Activated T-helper 17 cell treated with anti-CD3 and anti-CD28 coated beads, Interleukin-2, amount 50 U/mL, for 72 hours (primary cell): ENCODE measurements at places on chromosomes 11 and 22. TPM values are rescaled to one million over a fixed set of nuclear protein-coding genes. Genes with fewer than 3 reads are reported as not detected.

The SLN gene
- not detected for total RNA-seq

The SHANK3 gene
- total RNA-seq = not detected

- ATAC-seq = no peak
Measured at GRCh38 chr11:115364896-115365295, 139.3 kb downstream of the CADM1 start.

GRCh38 chr22:48653306-48653705 lies 1174.4 kb downstream of the BRD1 start:
- no peak for ATAC-seq

DNA sequence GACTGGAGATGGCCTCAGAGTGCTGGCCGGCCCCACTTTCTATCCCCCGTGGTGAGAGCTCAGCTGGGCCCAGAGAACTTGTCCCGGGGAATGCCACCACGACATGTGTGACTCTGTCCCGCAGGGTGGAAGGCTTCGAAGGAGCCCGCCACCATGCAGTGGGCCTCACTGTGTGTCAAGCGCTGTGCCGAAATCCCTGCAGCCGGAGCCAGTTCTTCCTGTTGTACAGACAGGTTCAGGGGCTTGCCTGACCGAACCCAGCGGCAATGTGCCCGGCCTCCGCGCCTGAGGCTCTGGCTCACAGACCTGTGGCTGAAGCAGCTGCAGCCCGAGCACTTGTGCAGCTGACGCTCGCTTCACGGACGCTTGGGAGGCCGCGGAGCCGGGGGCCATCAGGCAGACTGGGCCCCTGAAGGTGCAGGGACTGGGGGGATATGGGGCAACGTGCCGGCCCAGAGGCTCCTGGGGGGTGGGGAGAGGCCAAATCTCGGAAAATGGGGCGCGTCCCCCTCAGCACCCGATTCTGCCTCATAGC lies 650 bp downstream of the PPM1F start:
- ATAC-seq = peak; percentile 22

DNA sequence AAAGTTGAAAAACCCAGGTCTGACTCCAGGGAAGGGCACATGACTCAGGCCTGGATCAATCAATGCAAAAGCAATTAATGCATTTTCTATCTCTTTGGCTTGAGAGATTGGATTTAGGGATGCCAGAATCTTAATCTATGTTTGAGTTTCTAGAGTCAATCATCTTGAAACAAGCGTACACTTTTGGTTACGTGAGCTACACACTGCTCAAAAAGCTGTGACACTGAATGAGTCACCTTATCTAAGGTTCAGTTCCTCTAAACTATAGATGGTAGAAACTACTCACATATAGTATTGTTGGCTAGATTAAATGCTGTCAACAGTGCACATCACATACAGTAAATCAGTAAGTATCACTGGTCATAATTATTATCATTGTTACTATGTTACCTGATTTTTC lies 24.2 kb downstream of the MRE11 start:
- peak; percentile 83 for ATAC-seq

DNA sequence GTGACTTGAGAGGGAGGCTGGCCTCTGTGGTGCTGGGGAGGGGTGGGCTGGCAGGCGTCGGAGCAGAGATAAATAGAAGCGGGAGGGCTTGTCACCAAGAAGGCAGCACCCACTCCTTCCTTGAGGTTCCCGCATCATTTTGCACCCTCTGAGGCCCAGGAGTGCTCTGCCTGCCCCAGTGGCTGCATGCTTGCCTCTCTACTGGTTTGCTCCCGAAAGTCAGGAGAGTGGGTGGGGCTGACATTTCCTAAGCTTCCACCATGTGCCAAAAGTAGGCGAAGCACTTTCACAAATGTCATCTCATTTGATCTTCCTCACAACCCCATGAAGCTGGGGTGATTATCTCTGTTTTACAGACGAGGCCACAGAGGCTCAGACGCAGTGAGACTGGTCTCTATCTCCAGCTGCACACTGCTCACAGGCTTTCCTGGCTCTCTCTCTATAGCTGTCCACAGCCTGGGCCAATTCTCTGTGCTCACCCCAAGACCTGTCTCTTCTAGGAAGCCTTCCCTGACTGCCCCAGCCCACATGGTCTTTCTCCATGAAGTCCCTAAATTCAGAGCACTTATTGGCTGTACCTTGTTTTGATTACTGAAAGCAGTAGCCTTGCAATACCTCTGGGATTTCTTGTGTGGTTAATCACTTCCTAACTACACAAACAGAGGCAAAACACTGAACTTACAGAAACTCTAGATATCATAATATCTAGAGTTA lies 2.6 kb upstream of the UCP3 start:
- ATAC-seq = peak; percentile 81

DNA sequence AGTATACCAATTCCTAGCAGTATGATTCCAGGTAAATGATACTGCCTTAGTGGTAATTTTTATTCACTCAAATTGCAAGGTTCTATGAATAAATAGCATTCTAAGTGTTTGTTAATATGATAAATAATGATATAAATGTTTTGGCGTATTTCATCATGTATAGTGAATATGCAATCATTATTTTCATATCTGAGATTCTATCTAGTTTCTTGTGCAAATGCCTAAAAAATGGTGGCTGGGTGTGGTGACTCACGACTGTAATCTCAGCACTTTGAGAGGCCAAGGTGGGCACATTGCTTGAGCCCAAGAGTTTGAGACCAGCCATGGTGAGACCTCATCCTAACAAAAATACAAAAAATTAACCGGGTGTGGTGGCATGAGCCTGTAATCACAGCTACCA lies 13.9 kb downstream of the HIPK3 start:
- no peak for ATAC-seq

GRCh38 chr11:34602245-34602644 lies 18.6 kb upstream of the EHF start:
- ATAC-seq = no peak

- no peak for ATAC-seq
Measured at GRCh38 chr22:30017375-30018223, 62.7 kb upstream of the HORMAD2 start.

The NNMT gene
- total RNA-seq = not detected

The KRTAP5-11 gene
- not detected for total RNA-seq

The KRTAP5-2 gene
- total RNA-seq = not detected

The C11orf86 gene
- total RNA-seq = not detected

The NXPE4 gene
- total RNA-seq = not detected

The CHST1 gene
- total RNA-seq = not detected

- ATAC-seq = no peak
Measured at GRCh38 chr11:75011357-75011756, 22.6 kb downstream of the NEU3 start.

DNA sequence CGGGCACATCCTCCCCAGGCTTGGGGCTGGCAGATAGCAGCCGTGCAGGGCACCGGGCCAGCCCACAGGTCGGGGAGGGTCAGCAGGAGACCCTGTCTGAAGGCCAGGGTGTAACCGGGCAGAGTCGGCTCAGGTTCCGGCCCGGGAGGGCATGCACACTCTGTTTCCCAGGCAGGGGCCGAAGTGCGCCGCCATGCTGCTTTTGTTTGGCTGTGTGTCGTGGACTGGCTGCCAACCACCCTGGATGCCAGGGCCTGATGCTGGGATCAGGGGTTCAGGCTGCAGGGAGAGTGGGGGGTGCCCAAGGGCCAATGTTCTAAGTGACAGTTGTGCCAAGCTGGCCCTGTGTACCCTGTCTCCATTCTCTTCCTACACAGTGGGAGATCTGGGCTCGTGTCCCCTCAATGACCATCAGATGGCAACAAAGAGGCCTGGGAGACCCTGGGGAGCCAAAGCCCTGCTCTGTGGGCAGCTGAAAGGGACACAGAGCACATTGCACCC lies 120.9 kb upstream of the B3GAT1 start:
- ATAC-seq = no peak

The ART1 gene
- not detected for total RNA-seq

DNA sequence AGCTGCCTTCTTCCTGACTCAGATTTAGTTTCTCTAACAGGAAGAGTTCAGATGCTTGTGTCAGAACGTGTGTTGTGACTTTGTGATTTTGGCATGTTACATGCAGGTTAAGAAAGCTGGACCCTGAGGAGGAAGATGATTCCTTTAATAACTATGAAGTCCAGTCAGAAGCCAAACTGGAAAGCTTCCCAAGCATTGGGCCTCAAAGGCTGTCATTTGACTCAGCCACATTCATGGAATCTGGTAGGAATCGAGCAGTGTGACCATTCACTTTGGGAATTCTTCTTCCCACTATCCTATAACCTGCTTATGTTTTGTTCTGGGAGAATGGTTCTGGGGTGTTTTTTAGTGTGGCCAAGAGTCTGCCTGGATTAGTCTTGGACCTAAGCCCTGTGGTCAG lies 48.0 kb downstream of the CABIN1 start:
- no peak for ATAC-seq

The SLC22A12 gene
- not detected for total RNA-seq

The PHF21B gene
- not detected for total RNA-seq

- ATAC-seq = peak; percentile 8
Measured at GRCh38 chr11:2699185-2699530, 636 bp downstream of the KCNQ1OT1 start.

- no peak for ATAC-seq
Measured at GRCh38 chr22:35656284-35656752, 8.1 kb downstream of the APOL6 start.

- ATAC-seq = no peak
Measured at GRCh38 chr22:19648419-19648929, 65.8 kb upstream of the SEPTIN5 start.

DNA sequence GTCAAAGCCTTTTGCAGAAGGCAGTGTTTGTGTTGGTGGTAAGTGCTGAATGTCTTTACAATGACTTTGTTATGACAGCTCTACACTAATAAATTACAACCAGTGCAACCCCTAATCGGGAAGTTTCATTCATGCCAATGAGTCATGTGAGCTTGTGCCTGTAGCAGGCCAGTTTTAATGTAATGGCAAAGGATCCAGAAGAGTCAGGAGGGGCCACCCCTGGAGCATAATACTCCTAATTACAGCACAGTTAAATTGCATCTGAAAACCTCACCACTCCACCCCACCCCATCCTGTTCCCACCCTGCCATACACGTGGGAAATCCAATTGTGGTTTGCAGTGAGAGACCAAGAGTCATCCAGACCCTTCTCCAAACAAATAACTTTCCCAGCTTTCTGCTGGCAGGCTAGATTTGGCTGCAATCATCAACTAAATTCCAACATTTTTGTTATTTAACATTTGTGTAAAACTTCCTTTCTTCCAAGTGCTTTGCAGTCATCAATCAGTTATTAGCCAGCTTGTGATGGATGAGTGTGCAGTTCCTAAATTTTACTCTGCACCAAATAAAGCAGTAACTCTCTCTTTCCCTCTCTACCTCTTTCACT lies 277.3 kb upstream of the FAT3 start:
- no peak for ATAC-seq

GRCh38 chr22:44291265-44291664 lies 21.5 kb downstream of the SHISAL1 start:
- no peak for ATAC-seq

DNA sequence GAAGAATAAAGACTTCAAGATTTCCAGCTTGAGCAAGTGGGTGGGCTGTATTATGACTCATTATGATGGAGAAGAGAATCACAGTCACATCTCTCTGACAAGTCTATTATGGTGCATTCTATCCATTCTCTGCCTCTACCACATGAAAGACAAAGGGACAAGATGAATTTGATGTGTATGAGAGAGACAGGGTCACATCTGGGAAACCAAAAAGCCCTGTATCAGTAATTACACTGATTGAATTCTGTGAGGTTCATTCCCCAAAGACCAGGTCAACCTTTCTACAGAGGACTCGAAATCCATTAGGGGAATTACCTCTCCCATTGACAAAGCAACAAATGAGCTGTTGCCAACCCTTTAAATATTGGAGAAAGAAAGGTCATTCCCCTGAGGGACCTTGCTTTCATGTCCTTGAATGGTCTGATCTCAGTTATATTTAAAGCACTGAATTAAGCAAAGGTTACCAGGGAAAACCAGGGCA lies 109.6 kb downstream of the USP35 start:
- peak; percentile 99 for ATAC-seq

DNA sequence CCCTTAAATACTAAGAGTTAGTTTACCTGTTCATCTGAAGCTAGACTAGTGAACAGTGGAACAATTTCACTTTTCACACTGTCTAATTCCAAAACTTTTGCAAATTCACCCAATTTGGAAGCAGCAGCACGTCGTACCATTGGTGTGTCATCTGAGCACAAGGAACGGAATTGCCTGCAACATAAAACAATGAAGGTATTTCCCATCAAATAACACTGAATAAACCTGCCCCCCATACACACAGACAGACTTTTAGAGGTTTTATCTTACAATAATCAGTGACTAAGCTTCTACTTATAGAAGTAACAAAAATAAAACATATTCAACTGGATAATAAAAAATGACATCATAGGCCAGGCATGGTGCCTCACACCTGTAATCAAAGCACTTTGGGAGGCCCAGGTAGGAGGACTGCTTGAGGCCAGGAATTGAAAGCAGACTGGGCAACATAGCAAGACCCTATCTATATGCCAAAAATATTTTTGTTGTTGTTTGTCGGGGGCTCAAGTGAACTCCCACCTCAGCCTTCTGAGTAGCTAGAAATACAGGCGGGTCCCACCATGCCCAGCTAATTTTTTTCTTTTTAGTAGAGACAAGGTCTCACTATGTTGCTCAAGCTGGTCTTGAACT lies 6.3 kb downstream of the PPP2R1B start:
- no peak for ATAC-seq

DNA sequence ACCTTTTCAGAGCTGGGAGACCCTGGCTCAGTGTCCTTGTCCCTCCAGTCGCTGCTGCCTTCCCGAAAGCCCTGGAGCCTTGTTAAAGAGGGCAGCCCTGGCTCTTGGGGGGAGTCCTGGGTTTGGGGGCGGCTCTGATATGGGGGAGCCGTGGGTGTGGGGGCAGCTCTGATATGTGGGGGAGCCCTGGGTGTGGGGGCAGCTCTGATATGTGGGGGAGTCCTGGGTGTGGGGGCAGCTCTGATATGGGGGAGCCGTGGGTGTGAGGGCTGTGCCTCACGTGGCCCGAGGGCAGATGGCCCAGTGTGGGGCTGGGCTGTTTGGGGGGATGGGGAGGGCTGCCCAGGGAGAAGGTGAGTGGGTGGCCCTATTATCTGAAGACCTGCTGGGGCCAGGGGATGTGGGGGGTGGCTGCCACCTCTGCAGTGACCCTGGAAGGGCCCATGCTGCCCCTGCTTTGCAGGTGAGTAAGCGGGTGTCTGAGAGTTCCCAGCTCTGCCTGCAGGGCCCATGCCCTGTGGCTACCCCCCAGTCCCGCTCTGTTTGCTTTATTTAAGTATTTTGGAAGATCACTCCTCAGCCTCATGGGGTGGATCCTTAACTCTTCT lies 30.9 kb upstream of the GRAMD4 start:
- ATAC-seq = no peak

DNA sequence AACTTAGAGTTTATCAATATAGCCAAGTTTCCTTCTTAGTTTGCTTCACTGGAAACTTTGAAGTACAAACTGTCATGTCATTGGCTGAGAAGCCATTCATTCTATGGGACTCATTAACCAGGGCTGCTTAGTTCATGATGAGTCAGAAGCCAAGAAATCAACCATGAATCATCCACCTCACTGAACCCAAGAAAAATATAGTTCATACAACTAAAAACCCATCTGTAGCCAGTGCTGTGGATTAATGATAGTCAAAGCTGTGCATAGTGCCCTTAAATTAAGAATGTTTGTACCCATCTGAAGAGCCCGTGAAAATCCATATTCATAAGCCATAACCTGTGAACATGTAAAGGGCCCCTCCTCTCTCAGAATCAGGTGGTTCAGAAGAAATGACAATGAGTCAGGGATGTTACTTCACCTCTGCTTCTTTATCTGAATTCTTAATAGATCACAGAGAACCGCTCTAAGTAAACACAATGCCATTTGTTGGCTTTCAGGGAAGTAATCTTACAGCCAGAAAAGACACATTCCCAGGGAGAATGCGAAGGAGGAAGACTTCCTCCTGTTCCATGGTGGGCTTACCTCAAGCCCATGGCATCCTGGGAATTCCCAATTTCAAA lies 25.4 kb downstream of the MMP20 start:
- ATAC-seq = peak; percentile 98

GRCh38 chr11:71474141-71474770 lies 21.3 kb downstream of the NADSYN1 start:
- no peak for ATAC-seq
